ENCODE measurements at places on chromosomes 6 and 20.

DNA sequence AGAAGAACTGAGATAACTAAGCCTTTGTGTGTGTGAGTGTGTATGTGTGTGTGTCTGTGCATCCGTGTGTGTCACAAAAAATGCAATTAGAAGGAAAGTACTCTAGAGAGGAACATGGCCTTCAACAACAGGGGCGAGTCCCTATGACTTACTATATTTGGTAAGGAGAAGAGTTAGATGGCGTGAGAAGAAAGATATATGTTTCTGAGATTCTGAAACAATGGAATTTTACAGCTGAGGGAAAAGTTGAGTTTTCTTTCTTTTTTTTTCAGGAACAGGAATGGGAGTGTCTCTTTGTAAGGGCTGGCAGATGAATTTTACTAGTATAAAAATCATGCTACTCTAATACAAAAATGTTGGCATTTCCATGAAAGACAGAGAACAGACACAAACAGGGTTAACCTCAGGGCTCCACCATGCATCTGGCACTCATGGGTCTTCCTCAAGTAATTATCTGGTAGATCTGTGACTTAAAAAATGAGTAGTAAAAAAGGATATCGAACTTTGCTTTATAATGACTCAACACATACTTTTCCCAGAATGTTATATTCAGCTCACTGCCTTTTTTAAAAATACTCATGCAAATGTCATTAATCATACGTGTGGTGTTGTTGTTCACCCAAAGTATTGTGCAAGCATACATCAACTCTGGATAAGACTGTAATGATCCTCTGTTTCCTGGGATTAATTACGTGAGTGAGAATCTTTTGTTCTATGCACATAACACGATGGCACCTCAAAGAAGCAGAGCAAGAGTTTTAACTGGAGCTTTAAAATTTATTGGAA lies 12.8 kb upstream of the SASH1 start:
- DNase-seq: no peak

- no peak for DNase-seq
These were observed 224.4 kb downstream of the OGFRL1 start for GRCh38 chr6:71513036-71513435.

GRCh38 chr6:39095578-39095977 lies 19.4 kb downstream of the SAYSD1 start:
- no peak for DNase-seq

GRCh38 chr6:43878823-43879495 lies 108.9 kb downstream of the VEGFA start:
- no peak for DNase-seq

DNA sequence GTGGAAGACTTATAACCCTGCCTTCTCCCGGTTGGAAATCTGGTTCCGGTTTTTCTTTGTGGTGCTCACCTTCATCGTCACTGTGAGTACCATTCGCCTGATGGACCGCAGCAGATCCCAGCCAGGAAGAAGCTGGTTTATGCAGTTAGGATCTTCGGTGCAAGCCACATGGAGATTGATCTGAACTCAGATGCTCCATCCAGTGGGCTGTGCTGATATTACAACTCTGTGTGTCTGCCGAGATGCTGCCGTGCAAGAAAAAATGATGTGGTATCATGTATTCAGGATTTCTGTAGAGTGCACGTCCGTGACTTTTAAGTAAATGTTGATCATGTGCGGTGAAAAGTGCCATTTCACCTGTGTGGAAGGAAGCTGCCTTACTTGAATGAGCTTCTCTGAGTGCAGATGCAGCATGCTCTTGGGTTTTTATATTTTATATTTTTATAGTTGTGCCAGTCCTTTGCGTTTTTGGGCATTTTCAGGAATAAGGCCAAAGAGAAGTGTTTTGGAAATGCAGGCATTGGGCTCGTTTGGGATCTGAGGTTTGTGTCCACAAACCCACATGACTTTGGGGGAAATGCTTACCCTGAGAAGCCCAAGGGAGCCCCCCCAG lies 39.2 kb downstream of the DYNLT1 start:
- DNase-seq: peak; percentile 61

GRCh38 chr20:53716395-53716794 lies 122.8 kb upstream of the ZNF217 start:
- DNase-seq: no peak

DNA sequence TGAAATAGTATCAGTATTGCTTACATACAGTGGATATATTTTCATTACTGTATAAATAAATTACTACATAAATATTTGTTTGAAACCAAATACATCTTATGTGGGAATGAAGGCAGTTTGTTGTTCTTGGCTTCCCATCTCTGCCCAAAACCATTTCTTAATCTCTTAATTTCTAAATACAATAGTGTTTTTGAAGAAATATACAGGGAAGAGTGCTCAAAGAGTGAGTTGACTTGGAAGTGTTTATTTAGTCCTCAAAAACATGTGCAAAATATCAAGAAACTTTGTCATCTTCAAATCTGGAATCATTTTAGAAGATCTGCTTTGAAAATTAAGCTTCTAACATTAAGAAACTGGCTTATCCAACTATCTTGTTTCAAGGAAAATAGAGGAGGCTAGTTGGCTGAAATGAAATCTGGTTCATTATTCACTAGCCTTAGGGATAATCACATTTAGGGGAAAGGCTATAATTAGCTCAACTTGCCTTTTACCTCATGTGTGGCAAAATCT lies 259.8 kb upstream of the FLRT3 start:
- DNase-seq: no peak

DNA sequence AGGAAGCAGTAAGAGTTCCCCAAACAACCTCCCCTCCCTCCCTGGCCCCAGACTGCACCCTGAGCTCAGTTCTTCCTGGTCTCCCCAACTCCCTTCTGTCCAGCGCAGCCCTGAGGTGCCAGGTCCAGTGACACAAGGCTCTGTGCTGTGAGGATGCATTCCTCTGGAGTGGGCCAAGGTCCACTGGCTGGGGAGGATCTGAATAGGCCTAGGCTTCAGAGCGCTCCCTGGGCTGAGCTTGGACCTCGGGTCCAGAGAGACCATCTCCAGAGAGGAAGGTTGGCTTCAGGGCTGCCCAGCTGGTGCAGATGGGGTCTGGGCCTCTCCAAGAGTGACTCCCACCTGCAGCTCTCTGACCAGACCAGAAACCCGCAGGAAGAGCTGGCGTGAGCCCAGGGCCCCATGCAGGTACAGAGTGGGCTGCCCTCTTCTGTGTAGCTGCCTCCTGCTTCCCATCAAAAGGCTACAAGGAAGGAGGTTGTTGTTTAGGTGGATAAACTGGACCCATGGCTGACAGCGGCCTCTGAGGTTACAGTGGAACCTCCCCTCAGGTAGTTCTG lies 52.3 kb upstream of the MLN start:
- no peak for DNase-seq

All from erythroblast (primary cell).